MCF 10A (cell line): ENCODE measurements at places on chromosomes 6 and 20.

DNA sequence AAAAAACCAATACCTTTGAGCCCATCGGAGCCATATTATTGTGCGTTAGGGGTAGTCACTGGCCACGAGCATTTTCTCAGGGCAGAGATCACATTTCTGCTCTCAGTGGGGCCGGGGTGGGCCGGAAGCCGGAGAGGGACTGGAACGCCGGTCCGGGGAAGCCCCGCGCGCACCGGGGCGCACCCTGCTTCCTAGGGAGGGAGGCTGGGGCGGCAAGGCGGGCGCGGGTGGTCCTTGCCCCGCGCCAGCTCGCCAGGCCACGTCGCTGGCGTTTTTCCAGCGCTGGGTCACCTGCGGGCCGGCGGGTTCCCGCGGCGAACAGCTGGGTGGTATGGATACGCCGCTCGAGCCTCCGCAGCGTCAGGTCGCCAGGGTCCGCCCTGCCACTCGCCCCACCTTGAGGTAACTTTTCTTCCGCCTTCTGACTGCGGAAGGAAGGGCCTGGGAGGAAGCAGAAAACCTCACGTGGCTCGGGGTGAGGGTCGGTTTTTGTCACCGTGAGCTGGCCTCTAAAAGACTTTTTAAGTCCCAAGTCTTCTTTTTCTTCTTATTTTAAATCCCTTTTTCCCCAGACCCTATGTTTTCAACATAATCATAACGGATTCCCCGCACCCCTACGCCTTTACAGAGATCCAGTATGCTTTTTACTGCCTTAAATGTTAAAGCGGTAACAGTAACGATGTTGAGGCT lies 2.7 kb upstream of the EEF1A1 start:
- peak; percentile 73 for DNase-seq

DNA sequence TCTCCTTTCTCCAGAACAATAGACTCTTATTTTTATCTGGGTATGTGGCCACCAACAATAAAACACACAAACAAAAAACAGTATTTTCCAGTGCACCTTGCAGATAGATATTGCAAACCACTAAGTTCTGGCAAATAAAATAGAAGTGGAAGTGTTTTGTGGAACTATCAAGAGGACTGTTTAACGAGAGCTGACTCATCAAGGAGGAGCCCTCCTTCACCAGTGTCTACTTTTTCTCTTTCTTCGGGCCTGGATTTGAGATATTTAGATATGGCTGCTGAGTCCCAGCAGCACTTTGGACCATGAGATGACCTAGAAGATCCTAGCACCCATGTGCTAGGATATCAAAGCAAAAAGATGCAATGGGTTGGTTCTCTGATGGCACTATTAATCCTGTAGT lies 154.7 kb downstream of the AIG1 start:
- DNase-seq = no peak

GRCh38 chr6:44100088-44100550 lies 27.1 kb downstream of the MRPL14 start:
- peak; percentile 40 for DNase-seq

- DNase-seq = no peak
Observed at GRCh38 chr6:37725957-37726356, 28.3 kb upstream of the MDGA1 start.

GRCh38 chr20:51446656-51447055 lies 95.9 kb downstream of the NFATC2 start:
- peak; percentile 76 for DNase-seq

DNA sequence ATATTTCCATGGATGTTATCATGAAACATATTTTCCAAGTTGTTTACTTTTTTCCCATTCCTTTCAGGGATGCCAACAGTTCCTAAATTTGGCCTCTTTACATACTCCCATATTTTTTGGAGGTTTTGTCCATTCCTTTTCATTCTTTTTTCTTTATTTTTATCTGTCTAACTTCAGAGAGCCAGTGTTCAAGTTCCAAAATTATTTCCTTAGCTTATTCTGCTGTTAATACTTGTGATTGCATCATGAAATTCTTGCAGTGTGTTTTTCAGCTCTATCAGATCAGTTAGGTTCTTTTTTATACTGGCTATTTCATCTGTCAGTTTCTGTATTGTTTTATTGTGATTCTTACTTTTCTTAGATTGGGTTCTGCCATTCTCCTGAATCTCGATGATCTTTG lies 89.9 kb upstream of the TCF21 start:
- DNase-seq = no peak

DNA sequence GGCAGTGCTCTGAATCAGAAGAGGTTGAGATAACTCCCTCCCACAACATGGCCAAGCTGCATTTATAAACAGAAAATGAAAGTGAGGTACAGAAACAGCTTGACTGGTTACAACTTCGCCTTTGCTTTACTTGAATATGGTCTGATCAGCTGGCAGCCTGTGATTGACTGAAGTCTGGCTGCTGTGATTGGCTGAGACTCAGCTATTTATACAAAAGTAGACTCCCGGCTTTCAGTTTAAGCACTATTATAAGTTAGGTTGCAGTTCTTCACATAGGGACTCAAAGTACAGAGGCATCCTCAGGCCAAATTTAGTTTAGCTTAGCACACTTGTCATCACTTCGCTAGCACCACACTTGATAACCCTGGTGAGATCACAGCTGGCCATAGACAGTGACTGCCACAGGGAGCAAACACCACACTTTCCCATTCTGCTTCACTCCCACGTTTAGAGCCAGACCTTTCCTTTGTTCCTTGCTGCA lies 362.6 kb downstream of the EPM2A start:
- DNase-seq = peak; percentile 6

DNA sequence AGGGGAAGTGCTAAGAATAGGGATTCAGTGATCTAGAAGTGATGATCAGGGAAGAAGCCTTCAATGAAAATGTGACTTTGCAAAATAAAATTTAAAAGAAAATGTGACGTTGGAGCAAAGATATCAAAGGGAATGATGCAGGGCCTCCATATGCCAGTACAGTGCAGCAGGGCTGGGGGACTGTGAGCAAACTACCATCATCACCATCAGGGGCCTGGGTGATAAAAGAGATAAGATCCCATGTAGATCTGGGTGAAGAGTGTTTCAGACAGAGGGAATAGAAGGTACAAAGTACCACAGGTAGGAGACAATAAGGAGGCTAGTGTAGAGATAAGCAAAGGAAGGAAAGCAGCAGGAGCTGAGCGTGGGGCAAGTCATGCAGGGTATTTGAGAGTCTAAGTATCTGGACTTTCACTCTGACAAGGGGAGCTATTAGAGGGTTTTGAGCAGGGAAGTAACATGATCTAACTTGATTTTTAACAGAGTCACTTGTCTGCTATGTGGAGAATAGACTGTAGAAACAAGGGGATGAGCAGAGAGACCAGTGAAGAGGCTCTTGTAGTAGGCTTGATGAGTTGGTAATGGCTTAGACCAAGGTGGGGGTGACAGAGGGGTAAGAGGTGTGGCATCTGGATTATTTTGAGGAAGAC lies 295.6 kb downstream of the ZFAND3 start:
- no peak for DNase-seq
